ENCODE measurements at places on chromosomes 2 and 18.
A peak's percentile ranks its signal among the peaks of the same experiment; 100 is the strongest.

GRCh38 chr2:73838889-73839534, 10.3 kb downstream of the STAMBP start:
- no peak for DNase-seq

- no peak for DNase-seq
Measured at GRCh38 chr2:231479455-231479854, 15.2 kb upstream of the NCL start.

DNA sequence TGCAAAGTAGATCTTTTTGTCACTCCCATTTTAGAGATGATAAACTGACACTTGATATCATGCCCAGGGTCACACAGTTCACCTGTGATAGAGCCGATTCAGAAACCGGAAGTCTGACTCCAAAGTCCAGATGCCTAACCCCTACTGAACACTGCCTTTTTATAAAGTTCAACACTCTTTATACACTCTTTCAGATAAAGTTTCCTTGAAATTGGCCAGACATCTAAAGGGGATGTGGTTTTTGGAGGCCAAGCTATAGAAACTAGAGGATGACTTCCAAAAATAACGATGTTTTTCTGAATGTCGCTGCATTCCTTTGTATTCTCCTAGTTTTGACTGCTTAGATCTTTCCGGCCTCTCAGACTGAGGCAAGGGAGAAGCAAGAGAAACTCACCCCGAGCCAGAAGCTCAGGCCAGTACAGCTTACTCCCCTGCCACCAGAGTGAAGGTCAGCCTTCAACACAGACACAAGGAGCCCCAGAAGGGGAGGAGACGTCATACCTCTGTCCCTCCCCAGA, 61.8 kb downstream of the NRP2 start:
- no peak for DNase-seq

- no peak for DNase-seq
Measured at GRCh38 chr2:74290066-74290465, 53.1 kb downstream of the SLC4A5 start.

- DNase-seq: no peak
Measured at GRCh38 chr2:152811916-152812315, 93.5 kb downstream of the ARL6IP6 start.

GRCh38 chr2:15811367-15811766, 129.0 kb upstream of the MYCN start:
- DNase-seq: no peak

DNA sequence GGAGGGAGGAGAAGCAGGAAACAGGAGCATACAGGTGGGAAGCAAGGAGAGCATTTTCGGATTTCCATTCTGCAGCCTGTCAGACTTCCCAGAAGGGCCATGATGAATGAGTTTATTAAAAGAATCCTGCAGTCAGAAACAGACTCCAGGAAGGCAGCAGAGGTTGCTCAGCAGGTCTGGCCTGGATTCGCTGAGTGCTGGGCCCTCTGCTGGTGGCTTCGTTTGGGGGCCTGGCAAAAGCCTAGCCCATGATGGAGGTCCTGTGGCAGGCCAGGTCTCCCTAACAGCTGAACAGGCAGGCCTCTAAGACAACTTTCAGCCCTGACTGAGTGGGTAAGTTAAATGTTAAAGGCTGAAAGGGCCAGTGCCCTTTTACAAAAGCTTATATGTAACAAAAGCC, 108.2 kb upstream of the CAPN13 start:
- peak; percentile 1 for DNase-seq

GRCh38 chr2:3628800-3629199, 29.2 kb upstream of the ALLC start:
- DNase-seq: no peak

DNA sequence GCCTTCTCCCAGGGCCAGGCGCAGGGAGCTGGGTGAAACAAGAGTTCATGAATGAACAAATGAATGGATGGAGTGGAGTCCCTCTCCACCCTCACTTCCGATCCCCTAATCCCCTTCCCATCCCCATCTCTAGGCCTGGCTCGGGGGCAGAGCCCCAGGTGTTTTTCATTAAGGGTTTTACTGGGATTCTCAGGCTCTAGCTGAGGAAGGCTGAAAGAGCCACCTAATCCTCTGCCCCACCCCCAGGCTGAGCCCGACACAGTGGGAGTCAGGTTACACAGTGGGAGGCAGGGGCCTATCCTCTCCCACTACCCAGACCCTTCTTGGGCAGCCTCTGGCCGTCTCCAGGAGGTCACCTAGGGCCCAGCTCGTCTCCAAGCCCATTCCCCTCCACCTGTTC, 36.1 kb downstream of the SDC1 start:
- DNase-seq: no peak

DNA sequence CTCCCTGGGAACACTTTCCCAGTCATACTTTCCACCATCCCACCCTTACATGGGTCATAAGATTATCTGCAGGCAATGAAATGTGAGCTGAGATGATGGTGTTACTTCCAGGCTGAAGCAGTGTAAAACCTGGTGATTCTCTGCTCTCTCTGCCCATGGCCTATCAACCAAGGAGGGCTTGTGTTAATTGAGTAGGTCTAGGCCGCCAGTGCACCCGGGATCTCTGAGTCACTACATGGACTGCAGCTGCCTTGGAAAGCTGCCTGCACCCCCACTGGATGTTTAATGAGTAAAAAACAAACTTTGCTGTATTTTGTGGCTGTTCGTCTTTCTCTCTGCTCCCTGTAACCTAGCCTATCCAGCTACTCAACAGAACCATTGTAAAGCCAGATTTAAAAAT, 451.7 kb upstream of the SMIM21 start:
- DNase-seq: no peak

DNA sequence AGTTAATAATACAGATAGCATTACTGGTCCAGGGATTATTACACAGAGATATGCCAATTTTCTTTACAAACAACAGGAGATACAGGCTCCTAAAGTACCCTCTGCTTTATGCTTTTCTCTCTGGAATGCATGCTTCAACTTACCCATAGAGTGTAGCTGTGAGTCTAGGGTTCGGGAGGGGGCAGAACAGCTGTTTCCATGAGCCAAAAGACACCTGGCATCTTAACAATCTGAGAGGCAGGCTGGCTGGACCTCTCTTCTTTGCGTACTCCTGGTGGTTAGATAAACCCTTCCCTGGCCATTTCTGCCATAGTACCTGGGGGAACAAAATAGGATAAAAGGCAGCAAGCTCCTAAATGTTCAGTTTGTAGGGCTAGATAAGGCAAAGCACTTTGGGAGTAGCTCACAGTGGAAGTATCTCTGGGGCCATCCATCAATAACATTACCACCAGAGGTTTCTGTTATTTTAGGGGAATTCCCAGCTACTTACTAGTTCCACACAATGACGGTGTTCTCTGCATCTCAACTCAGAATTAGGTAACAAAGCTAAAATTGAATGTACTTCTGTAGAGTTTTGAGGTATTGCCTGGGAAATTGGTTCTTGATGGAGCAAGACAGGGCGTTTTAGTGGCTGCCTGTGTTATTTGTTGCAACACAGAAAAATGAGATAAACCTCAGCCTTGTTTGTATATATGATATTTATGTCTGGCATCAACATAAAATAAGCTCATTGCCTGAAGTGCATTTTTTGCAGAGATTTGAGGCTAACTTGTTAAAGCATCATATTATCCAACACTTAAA, 6.2 kb upstream of the CCDC85A start:
- DNase-seq: no peak

DNA sequence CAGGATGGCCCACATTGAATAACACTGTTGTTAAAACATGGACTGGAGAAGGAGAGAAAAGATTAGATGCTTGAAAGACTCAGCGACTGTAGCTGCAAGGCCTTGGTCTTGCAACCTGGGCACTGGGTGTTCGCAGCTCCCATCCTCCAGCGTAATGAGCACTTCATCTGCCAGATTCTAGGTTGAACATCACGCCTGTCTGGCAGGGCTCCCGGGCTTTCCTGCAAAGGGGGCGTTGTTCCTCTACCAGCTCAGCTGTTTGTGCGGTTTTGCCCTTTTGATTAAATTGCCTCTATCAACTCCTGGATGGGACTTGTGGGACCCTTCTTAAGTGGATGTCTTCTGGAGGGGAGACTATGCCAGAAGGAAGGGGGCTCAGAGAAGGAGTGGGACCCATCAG, 215.4 kb downstream of the KLHL29 start:
- no peak for DNase-seq

GRCh38 chr2:176745543-176746200, 466.9 kb upstream of the HNRNPA3 start:
- no peak for DNase-seq

- DNase-seq: no peak
Measured at GRCh38 chr2:19580264-19580663, 221.8 kb upstream of the OSR1 start.

DNA sequence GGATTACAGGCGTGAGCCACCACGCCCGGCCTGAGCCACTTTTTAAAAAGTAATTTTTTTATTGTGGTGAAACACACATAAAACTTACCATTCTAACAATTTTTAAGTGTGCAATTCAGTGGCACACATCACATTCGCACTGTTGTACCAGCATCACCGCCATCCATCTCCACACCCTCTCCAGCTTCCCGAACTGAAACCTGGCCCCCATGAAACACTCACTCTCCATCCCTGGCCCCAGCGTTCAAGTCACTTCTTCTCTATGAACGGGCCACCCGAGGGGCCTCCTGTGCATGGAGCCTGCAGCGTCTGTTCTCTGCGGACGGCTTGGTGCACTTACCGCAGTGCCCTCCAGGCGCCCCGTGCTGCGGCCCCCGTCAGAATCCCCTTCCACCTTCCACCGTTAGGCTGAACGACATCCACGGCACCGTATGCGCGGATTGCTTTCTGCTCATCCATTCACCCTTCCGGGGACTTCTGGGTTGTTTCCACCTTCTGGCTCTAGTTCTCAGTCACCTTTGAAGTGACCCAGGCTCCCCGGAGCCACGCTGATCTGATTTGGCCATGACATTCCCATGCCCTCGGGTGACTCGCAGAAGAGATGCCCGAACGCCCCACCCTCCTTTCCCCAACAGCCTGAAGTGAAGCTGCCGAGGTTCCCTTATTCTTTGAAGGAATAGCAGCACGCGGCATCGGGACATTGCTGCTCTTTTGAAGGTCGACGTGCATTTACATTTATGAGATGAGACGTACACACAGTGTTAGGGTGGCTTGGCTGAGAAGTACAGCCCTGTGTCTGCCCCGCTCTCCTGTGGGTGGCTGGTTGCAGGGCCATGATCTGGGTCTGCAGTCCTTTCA, 134.4 kb downstream of the MBP start:
- no peak for DNase-seq

DNA sequence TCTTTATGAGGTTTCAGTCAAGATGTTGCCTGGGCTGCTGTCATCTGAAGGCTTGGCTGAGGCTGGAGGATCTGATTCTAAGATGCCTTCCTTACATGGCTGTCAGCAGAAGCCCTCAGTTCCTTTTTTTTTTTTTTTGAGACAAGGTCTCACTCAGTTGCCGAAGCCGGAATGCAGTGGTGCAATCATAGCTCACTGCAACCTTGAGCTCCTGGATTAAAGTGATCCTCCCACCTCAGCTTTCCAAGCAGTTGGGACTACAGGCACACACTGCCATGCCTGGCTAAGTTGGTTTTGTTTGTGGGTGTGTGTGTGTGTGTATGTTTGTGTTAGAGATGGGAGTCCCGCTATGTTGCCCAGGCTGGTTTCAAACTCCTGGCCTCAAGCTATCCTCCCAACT, 13.1 kb upstream of the SLC35F5 start:
- DNase-seq: no peak

DNA sequence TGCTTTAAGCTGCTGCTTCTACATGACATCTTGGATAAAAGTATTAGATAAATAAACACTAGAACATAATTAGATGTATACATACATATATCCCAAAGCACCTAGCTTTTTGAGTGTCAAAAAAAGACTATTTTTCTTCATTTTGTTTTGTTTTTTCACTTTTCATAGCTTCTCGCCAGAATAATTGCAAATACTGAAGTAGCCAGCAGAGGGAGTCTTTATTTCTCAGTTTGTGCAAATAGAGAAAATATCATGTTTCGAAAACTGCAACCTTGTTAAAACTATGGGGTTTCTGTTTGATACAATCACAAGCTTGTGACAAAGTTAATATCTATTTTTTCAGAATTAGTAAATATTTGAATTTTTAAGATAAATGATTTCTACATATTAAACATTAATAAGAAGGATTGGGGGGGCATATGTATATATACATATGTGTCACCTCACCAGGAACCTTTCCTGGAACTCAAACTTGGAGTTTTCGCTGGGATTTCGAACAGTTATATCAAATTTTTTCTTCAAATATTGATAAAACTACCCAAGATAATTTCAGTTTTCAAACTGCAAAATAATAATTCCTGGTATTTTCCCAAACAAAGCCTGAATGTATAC, 61.0 kb downstream of the GRB14 start:
- DNase-seq: no peak

DNA sequence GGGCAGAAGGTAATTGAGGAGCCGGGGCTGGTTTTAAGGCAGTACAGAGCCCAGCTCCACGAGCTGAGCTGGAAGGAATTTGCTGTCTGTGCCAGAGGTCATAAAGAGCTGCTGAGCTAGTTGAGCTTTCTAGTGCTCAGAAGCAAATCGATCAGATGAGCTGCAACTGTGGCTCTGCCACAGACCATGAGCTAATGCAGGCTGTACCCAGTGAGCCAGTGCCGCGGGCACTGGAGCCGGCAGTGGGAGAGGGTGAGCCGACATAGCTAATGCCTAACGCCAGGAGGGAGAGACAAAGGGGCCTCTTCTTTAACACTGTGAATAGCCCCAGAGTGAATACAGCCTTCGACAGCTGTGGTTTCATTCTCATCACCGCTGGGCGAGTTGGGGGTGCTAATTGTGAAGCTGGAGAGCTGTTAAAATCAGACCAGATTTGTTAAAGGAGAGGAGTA, 410.1 kb upstream of the TCF4 start:
- DNase-seq: no peak

- DNase-seq: no peak
Measured at GRCh38 chr18:73848656-73849055, 299.0 kb downstream of the FBXO15 start.

DNA sequence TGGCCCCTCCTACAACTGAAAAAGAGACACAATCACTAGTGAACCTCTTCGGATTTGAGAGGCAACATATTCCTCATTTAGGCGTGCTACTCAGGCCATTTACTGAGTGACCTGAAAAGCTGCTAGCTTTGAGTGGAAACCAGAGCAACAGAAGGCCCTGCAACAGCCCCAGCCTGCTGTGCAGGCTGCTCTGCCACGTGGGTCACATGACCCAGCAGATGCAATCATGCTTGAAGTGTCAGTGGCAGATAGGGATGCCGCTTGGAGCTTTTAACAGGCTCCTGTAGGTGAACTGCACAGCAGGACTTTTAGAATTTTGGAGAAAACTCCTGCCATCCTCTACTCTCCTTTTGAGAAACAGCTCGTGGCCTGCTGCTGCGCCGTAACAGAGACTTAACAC, 578.6 kb upstream of the RAB6C start:
- DNase-seq: no peak

DNA sequence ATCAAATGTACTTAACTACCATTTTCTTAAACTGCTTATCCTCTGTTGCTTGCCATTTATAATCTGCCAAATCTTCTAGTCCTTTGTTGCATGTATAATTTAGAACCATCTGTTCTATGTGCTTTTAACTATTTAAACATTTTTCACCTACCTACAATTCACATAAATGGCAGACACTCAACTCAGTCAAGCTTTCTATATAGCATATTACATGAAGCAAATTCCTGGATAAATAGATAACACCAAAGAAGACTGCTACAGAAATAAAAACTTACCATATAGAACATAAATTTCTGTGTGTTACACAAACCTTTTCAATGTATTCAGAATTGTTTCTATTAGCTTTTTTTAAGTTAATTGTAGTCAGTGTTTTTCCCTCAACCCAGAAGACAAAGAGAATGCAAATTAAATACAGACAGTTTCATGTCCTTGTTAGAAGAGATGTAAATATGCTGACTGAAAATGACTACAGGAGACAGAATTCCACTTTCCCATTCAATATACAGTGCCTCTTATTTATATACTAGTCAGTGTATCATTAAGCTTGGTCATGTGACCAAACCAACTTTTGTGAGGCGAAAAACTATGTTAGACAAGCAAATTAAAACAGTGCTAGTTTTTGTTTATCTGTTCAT, 2.6 kb downstream of the BAZ2B start:
- no peak for DNase-seq

Data from CD4-positive, alpha-beta T cell treated with Interleukin-10 for 1 hour (primary cell).